Stimulated activated CD4-positive, alpha-beta T cell treated with anti-CD3 and anti-CD28 coated beads, Interleukin-1b, Interleukin-23, amount 100 ng/mL, for 1 hour (primary cell): ENCODE measurements at places on chromosomes 16 and 17.

- no peak for DNase-seq
These were observed 728 bp upstream of the NMT1 start for GRCh38 chr17:45060382-45060796.

DNA sequence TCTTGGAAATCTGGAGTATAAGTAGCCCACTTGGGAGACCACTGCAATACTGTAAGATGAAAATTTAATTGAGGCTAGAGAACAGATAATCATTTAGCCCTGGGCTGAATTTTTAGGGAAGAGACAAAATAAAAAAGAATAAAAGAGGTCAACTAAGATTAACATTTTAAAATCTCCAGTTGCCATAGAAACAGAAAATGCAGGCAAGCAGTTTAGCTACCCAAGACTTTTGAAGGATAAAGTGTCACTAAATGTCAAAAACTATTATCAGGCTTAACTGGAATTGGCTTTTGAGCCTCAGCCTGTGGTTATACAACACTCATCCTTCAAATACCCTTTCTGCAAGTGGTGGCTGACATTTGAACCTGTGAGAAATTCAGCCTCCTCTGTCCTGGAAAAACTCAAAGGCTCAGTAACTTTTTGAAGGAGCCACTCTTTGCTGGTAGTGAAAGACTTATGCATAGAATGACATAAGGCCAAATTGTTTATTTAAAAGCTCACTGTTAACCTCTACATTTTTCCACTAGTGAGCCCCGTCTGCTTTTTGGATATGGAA lies 220.7 kb upstream of the KCNJ16 start:
- DNase-seq, result no peak

DNA sequence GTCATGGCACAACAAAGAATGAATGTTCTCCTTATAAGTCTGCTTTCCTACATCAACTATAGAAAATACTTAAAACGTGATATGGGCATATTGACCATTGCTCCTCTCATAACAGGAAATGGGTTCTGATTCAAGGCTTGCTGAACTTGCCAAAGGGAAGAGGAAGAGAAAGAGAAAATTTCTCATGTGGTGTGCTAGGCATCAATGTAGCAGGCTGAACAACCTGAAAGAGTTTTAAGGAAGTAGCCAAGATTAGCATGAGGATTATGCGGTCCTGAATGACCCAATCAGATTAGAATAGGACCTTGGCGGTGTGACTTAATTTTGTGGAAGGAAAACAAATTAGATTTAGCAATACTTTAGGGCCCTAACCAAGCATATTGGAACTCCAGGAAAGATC lies 617.7 kb upstream of the CDH11 start:
- no peak for DNase-seq

GRCh38 chr16:57863434-57864160 lies 61.3 kb upstream of the KIFC3 start:
- no peak for DNase-seq

GRCh38 chr17:81130385-81131361 lies 34.6 kb upstream of the PVALEF start:
- no peak for DNase-seq

- no peak for DNase-seq
These were observed 10.4 kb downstream of the SLC6A4 start for GRCh38 chr17:30225112-30225511.

GRCh38 chr17:48462946-48463345 lies 32.9 kb upstream of the SKAP1 start:
- no peak for DNase-seq

DNA sequence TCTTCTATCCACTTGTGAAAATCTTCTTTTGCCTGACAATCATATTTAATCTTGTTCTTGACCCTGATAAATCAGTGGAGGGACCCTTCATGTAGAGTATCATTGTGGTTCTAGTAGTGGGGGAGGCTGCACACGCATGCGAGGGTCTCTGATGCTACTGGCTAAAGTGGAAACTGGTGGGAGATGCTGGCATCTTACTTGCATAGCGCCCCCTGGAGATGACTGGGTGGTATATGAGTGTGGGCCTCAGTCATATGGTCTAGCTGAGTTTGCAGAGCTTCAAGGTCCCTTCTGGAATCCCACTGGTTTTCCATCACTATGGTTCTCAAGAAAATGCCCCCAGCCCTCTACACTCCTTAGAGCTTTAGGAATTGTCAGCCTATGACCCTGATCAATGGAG lies 236.4 kb upstream of the AXIN2 start:
- DNase-seq, result no peak

DNA sequence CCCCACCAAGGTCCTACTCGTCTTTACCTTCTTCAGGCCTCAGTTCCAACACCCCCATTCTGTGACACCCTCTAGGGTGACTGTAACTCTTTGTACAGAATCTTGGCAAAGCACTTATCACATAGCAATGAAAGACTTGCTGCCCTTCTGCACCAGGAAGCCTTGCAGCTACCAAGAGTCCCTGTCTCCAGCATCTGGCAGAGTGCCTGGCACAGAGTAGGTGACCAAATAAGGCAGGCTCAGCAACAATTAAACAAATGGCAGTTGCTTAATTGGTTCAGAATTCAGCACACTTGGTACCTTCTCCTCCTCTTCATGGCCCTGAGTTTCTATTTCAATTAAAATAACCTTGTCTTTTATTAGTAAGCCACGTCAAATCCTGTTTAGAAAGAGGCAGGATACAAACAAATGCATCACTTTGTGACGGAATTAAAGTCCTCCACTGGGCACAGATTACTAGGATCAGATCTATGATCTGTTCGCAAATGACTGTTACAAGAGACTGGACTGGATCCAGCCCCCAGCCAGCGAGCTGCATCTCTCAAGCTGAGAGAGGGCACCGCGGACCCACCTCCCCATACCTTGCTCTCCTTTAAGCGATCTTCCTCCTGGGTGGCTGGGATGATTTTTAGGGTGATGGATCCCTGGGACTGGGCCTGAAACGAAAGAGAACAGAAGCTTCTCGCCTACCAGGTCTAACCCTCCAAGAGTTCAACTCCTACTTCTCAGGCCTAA lies 9.4 kb downstream of the MPP3 start:
- DNase-seq, result no peak

DNA sequence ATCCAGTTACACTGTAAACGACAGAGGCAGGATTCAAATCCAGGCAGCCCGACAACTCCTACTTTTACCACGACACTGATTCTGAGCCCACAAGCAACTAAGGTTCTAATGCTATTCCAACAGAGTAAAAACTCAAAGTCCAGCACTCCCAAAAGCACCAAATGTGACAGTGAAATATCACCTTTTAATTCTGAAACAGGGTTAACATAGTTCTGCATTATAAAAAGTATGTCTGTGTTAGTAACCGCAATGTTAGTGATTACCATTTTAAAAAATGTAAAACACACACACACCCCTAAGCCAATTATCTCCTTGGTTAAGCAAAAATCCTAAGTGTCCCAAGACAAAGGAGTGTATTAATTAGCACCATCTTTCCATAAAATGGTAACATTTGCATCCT lies 19.7 kb downstream of the HELZ start:
- DNase-seq, result no peak

- DNase-seq, result peak; percentile 27
These were observed 925 bp downstream of the ZNF689 start for GRCh38 chr16:30609002-30609925.

DNA sequence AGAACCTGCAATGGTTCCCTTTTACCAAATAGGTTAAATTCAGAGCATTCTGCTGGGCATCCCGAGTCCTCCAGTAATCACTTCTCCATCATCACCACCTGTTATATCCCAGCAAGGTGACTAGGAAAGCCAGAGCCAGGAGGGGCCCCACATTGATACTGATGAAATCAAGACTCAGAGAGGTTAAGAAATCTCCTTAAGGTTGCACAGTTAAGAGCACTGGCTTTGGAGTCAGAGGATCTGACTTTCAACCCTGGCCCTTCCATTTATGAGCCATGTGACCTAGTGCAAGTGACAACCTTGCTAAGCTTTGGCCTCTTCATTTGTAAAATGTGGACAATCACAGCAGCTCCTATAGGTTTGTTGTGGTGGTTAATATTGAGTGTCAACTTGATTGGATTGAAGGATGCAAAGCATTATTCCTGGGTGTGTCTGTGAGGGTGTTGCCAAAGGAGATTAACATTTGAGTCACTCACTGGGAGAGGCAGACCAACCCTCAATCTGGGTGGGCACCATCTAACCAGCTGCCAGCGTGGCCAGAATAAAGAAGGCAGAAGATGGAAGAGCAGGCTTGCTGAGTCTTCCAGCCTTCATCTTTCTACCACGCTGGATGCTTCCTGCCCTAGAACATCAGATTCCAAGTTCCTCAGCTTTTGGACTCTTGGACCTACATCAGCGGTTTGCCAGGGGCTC lies 194.2 kb upstream of the ASIC2 start:
- DNase-seq, result no peak

- no peak for DNase-seq
These were observed 127.8 kb downstream of the OR1D5 start for GRCh38 chr17:2935632-2936031.

GRCh38 chr17:4740025-4740351 lies 260 bp upstream of the CXCL16 start:
- no peak for DNase-seq

DNA sequence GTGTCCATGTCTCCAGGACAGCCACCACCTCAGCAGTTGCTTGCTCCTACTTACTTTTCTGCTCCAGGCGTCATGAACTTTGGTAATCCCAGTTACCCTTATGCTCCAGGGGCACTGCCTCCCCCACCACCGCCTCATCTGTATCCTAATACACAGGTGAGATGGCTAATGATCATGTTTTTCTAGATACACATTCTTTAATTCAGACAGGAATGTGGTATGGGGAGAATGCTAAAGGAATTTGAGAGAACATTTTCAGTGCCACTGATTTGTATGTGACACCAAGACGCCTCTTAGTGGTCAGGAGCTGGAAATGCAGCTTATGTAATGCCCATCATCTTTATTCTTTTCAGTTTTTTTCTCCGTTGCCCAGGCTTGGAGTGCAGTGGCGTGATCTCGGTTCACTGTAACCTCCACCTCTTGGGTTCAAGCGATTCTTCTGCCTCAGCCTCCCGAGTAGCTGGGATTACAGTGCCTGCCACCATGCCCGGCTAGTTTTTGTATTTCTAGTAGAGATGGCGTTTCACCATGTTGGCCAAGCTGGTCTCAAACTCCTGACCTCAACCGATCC lies 8.9 kb upstream of the RAPGEFL1 start:
- no peak for DNase-seq

DNA sequence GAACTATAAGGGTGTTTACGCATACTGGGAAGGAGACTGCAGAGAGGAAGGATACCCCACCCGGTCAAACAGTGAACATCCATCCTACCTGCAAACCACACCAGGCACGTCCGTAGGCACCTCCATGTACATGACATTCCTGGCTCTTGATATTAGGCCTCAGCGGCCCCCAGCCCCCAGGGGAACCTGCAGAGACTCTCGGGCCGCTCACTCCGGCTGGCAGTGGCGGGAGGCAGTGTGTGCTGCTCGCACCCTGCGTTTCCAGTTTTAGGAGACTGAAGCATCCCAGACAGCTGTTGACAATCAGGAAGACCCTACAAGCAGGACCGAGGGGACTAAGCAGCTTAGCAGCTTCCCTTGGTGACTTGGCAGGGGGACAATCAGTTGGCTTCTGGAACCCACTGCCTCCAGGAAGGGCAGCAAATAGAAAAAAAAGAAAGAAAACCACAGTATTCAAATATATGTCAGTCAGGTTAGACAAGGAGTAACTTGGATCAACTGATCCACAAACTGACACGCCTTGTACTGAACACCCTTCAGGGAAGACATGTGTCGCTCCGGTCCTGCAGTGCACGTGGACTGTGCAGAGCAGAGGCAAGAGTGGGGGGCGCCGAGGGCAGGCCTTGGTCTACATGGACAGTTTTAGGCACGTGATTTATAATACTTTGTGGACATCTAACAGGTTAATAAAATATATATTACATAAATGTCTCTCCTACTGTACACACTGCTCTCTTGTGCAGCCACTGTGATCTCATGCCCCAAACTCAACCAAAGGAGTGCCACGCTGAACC lies 29.9 kb upstream of the CLEC18B start:
- no peak for DNase-seq

- DNase-seq, result no peak
These were observed 73.3 kb downstream of the ABCC12 start for GRCh38 chr16:48082516-48082915.

DNA sequence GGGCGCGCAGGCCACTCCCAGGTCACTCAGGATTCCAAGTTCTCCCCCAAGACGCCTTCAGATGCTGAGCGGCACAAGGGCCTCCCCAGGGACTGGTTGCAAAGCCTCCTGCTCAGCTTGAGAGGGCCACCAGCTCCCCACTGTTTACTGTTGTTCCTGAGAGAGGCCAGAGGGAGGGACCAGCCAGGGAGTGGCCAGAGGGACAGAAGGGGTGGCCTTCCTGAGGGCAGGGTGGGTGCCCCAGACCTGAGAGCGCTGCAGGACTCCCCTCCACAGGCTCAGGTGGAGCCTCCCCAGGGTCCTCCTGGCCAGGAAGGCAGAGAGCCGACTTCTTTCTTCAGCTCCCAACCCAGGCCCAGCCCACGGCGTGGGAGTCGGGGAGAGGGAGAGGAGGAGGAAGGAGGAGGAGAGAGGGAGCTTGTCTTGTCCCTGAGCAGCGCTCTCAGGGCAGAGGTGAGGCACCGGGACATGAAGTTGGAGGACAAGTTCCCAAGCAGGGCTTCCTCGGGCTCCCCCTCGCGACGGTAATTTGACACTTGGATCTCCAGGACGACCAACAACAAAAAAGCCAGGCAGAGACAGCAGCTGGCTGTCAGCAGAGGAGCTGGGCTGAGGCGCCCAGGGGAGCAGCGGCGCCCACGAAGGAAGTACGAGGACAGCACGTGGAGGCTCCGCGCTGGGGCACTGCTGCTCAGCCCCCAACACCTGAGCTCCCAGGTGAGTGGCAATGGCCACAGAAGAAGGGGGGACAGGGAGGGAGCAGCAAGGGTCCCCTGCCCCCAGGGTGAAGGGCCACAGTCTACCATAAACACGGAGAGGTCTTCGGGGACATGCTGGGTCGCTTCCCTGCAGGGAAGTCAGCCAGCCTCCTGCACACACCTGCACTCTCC lies 497 bp downstream of the SMIM5 start:
- peak; percentile 17 for DNase-seq

GRCh38 chr16:24698308-24698707 lies 31.1 kb upstream of the TNRC6A start:
- DNase-seq, result no peak

GRCh38 chr17:4771519-4772234 lies at the start of gene TM4SF5:
Gene TM4SF5, plus strand, starts transcription at chr17:4771886. Its CDS starts 37 bp downstream, at chr17:4771923.
- DNase-seq, result no peak

GRCh38 chr17:39027455-39028035 lies 60.3 kb upstream of the FBXO47 start:
- DNase-seq, result no peak
